NCI-H1694 treated with DMSO at 0.1 percent for 48 hours (cell line): ENCODE measurements at places on chromosomes 13 and 19.

DNA sequence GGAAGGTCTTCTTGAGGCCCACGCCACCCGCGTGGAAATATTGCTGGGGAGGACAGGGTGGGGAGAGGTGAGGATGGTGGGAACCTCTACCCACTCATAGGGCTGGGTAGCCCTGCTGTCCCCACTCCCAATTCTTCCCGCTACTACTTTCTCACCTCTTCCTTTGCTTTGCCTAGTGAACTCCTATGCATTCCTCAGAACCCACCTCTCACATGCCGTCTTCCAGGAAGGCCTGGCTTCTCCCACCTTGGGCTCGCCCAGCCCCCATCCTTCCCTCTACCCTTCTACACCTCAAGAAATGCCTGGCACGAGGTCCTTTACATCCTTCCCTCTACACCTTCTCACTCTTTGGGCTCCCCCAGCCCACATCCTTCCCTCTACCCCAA, 62.4 kb downstream of the COLGALT1 start:
- no peak for DNase-seq

GRCh38 chr13:50684366-50684765, 159.1 kb downstream of the DLEU7 start:
- no peak for DNase-seq

DNA sequence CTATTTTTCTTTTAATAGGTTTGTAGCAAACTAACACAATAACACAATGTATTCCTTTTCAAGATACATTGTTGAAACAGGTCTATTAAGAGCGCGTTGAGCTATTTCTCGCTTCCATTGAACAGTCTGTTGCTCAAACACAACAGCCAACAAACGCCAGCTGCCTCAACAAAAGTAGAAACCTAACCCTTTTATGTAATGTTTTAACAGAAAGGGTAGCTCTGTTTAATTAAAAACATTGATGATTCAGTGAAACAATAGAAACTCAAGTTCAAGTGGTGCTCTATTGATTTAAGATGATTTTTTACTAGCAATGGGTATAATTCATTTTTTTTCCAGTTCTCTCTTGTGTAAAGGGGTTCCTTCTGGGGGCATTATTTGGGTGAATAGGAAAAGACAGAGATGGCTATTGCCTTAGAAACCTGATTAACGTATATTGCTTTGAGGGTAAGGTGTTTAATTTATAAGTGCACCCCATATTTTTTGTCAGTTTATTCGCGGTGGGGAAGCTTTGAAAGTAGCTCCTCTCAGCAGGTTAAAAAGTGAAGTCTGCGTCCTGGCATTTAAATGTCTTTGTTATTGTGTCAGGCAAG, 14.9 kb downstream of the ZIC2 start:
- DNase-seq: no peak

GRCh38 chr19:6971366-6971765, 49.9 kb downstream of the MBD3L2B start:
- DNase-seq: no peak

DNA sequence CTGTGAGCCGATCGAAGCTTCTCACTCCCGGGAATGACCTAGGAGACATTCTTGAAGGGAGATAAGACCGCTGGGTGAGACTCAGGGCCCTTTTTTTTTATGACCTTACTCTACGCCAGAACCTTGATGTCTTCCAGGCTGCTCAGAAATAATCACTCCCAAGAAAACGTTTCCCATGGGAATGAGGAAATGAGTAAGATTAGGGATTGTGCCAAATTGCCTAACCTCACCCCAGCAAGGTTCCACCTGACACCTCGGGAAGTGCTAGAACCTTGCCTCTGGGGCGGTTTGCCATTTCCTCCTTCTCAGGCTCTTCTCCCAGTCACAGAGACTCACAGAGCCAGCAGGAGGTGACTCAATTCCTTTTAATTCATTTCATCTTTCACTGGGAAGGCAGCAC, 2.3 kb downstream of the SLC46A3 start:
- no peak for DNase-seq

DNA sequence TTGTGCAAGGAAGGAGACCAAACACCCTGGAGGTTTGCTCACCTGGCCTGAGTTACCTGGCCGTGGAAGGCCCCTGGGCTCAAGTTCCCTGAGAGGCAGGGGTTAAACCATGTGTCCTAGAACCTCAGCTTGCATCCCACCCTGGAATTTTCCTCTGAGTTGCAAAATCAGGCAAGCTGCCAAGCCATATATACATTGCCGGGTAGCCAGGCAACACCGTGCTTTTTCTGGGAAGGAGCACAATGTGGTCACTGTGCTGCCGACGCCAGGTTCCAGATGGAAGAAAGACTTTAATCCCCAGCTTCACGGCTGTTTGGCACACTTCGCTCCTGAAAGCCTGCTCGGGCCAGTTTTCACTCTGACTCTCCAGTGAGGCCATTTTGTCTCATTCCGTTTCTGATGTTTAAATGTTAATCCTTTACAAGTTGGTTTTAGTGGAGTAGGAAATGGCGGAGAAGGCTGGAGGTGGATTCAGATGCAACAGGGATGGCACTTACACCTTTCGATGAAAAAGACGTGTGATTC, 60.1 kb upstream of the PEG3 start:
- DNase-seq: no peak

- DNase-seq: no peak
These were observed 23.5 kb upstream of the LAIR1 start for GRCh38 chr19:54387991-54388801.

DNA sequence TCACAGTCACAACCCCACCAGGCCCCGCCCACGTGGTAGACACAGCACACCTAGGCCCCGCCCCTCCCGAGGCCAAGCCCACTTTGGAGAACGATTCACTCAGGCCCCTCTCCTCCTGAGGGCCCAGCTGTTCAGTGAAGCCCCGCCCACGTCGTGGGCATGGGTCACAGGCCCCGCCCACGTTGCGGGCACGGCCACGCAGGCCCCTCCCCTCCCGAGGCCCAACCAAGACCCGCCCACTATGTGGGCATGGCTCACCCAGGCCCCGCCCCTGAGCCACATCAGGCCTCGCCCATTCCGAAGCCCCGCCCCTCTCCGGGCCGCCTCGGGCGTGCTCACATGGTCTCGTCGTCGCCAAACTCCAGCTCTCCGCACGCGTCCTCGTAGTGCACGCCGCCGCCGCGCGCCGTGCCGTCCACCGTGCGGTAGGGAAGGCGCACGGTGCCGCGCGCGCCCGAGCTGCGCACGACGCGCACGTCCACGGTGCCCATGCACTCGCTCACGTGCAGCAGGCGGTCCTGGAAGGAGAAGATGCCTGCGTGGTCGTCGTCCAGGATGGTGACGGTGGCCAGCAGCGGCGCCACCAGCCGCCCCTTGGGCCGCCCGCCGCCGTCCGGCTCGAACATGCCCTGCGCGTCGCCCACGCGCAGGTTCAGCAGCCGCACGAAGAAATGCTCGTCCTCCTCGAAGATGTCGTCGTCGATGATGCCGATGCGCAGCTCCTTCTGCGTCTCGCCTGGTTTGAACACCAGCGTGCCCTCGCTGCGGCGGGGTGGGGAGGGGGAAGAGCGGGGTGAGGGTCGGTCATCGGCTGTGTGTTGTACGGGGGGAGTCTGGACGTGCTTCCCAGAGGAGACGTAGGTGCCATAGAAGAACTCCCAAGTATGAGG, 24.0 kb downstream of the SLC8A2 start:
- no peak for DNase-seq

- peak; percentile 39 for DNase-seq
These were observed 294.9 kb downstream of the NDFIP2 start for GRCh38 chr13:79775830-79776229.

- no peak for DNase-seq
These were observed 17.8 kb upstream of the IGLON5 start for GRCh38 chr19:51293571-51294210.

DNA sequence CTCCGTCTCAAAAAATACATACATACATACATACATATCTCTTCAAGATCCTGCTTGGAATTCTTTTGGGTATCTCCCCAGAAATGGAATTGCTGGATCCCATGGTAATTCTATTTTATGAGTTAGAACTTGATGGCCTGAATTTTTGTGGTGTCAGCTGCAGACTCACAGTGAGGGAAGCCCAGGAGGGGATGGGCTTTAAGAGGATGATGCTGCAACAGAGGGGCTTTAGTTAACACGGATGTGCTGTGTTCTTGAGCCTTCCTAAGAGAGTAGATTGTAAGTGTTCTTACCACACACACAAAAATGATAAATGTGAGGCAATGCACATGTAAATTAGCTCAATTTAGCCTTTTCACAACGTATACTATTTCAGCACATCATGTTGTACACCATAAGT, 31.8 kb downstream of the CACNG6 start:
- no peak for DNase-seq

DNA sequence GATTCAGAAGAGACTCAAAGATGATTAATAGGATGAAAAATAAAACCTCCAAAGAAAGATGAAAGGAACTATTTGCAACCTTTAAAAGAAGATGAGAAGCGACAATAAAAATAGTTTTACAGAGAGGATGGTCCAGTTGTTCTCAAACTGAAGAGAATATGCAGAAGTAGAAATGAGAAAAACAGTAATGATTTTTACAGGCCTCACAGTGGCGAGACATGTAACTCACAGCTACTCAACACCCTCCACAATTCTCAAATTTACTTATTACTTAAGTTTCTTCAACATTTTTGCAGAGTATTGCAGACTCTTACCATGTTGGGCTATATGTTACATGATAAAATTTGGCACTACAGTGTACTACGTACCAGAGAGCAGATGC, 20.8 kb downstream of the NUFIP1 start:
- DNase-seq: no peak

GRCh38 chr13:102729560-102730270, 34.9 kb upstream of the METTL21C start:
- DNase-seq: peak; percentile 49

DNA sequence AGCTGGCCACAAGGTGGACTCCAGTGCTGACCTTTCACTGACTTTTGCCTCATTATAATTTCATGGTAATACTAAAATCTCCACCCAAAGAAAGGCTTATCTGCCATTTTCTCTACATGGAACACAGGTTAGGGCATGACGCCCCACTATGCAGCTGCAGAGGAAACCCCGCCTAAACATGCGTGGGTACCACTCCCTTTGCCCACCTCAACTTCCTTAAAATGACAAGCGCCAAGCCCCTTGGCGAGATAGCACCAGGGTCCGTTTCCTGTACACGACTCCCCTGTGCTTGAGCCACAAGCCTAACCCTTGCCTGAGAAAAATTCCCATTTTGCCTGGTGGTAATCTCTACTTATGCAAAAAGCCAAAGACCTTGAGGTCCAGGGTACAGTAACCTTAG, 36.0 kb upstream of the PABPC3 start:
- no peak for DNase-seq

DNA sequence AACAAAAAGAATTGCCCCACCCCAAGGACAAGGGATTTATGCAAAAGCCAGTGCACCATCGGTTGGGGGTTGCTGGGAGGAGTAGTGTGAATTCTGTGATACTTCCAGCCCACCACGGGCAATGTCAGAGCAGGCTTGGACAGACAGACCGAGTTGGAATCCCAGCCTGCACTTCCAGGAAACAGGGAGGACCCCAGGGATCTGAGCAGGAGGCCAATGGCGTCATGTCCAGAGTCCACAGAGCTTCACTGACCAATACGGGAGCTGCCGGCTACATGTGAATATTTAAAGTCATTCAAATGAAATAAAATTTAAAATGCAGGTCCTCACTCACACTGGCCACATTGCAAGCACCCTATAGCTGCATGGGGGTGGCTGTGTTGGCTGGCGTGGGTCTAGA, 10.9 kb downstream of the ZNRF4 start:
- DNase-seq: no peak

GRCh38 chr13:59715611-59716010, 448.1 kb downstream of the DIAPH3 start:
- DNase-seq: no peak

GRCh38 chr13:71576571-71576970, 290.4 kb downstream of the DACH1 start:
- no peak for DNase-seq

DNA sequence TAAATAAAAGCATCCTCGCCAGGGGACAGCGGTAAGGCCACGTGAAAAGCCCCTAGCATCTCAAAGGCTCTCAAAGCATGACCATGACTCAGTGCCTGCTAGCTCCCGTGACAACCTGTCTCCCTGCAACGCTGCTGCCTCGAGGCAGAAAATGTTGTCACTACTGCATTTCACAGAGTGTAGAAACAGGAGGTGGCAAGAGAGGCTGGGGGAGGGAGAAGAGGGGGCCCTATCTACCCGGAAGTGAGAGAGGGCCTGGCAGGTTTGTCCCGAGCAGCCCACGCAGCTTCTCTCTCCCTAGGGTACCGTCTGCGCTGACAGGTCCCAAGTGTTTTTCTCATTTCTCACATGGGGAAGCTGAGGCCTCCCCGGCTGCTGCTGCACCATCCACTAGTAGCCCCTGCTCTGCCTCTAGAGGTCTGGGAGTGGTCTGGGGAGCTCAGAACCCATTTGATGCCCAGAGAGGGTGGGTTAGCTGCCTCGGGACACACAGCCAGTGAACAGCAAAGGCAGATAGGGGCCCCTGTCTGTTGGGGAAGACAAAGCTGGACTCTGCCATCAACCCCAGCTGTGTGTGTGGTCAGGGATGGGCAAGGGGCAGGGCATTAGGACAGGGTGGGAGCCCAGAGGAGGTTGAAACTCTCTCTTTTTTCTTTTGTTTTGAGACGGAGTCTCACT, 3.7 kb downstream of the TINCR start:
- no peak for DNase-seq

GRCh38 chr13:79990048-79990447, 350.9 kb downstream of the SPRY2 start:
- no peak for DNase-seq

GRCh38 chr19:39514840-39515550, at the start of gene SELENOV:
Gene SELENOV, plus strand, starts transcription at chr19:39515139. Its CDS starts 74 bp downstream, at chr19:39515213.
- no peak for DNase-seq

DNA sequence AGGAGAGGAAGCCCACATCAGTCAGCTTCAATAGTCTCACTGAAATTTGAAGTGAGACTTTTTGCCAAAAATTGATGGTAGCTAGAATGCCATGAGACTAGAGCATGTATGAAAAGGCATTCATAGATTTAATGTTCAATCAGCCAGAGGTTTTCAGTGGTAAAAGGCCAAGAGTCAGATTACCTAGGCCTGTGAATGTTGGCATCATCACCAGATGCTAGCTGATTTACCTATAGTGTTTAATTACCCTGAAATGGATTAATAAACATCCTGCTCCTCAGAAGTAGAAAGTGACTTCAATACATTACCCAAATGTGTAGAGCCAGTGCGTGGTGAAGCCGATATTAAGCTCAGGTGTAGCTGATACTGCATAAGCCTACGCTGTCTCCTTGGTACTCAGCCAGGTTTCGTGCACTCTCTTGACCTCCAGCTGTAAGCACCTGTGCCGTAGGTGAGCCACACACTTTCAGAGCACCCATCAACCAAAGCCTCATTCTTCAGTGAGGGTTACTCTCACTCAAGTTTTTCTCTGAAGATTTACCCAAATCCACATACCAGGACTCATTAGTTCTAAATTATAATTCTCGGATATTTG, 1140.3 kb upstream of the SLC10A2 start:
- no peak for DNase-seq

DNA sequence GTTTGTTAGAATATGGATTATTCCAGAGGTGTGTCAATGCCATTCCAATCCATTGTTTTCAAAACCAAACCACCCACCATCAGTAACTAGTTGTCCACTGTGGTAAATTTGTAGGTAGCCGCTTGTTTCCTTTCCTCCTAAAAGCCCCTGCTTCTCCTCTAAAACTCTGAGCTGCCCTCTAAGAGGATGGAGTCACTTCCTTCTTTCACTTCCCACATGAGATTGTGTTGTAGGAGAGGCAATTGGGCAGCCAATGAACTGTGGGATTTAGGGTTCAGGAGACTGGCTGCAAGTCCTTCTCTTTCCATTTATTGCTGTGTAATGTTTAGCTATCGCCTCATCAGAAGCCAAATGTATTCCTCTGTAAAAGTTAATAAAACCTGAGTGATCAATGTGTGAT, 49.9 kb upstream of the RFXAP start:
- DNase-seq: no peak
